ENCODE measurements at places on chromosomes 6 and 20. TPM values are rescaled to one million over a fixed set of nuclear protein-coding genes. Genes with fewer than 3 reads are reported as not detected.

DNA sequence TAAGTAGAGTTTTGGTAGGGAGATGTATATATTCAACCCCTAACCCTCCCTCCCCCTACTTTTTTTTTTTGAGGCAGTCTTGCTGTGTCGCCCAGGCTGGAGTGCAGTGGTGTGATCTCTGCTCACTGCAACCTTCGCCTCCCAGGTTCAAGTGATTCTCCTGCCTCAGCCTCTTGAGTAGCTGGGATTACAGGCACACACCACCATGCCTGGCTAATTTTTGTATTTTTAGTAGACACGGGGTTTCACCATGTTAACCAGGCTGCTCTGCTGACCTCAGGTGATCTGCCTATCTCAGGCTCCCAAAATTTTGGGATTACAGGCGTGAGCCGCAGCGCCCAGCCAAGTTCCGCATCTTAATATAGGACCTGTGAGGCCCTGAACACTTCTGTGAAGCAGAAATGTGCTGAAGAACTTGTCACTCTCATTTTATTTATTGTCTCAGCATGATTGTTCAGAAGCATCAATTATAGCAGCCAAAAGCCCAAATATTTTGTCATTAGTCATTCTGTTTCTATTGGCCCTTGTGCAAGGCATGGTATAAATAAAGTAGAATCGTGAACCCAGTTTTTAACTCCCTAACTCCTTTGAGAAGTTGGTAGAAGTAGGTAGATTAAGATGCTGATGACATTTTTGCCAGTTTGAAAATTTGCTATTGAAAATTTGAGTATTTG, 19.4 kb downstream of the DSTN start:
- no peaks in the 10 kb centered on the region for H3K27me3 ChIP-seq
- no peak overlapping the region for H3K4me3 ChIP-seq
- peak overlapping the region; percentile 50 for H3K27ac ChIP-seq
- DNase-seq, result no peak
- H3K36me3 ChIP-seq, result peaks cover 14% of the 10 kb centered on the region
- peaks cover 42% of the 10 kb centered on the region for H3K4me1 ChIP-seq

DNA sequence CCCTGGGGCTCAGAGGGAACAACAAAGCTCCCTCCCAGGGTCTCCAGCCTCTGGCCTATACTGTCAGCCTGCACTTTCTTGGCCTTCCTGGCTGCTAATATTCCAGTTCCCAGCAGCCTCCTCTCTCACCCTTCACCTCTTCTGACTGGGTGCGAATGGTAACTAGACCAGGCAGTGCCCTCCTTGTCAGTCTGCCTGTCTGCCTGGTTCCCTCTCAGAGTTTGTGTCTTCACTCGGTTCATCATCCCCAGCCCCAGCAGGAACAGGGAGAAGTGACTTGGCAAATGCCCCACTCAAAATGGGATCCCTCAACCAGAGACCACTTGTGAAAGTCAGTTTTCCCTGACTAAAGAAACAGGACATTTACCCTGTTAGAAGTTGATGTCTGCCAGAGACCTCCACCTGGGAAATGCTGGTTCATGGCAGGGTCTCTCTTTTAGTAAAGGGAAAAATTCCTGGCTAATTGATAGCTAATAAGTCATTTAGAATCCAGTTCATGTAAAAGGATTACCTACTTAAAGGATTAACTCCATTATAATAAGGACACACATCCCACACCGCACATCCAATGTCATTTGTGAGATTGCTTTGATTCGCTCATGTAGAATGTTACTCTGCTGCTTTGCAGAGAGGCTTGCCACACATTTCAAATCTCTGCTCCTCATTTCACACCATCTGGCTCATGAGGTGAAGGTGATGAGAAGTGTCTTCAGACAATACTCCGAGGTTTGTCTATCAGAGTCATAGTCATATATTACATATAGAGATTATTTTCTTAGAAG, 18.6 kb upstream of the MICB start:
- peaks cover 58% of the 10 kb centered on the region for H3K27me3 ChIP-seq
- no peak overlapping the region for H3K27ac ChIP-seq
- no peaks in the 10 kb centered on the region for H3K4me1 ChIP-seq
- no peak overlapping the region for H3K4me3 ChIP-seq

GRCh38 chr20:2652724-2653555, 508 bp downstream of the NOP56 start:
- H3K4me3 ChIP-seq, result peak overlapping the region; percentile 93
- no peak for DNase-seq
- H3K4me1 ChIP-seq, result peaks cover 9% of the 10 kb centered on the region
- no peaks in the 10 kb centered on the region for H3K27me3 ChIP-seq
- no peak overlapping the region for H3K27ac ChIP-seq

GRCh38 chr6:168180548-168181011, 101.6 kb upstream of the FRMD1 start:
- H3K4me1 ChIP-seq, result peaks cover 23% of the 10 kb centered on the region
- H3K36me3 ChIP-seq, result no peaks in the 10 kb centered on the region
- DNase-seq, result peak; percentile 60
- H3K27ac ChIP-seq, result no peak overlapping the region

- no peaks in the 10 kb centered on the region for H3K36me3 ChIP-seq
- DNase-seq, result no peak
- H3K4me1 ChIP-seq, result peaks cover 41% of the 10 kb centered on the region
- peak overlapping the region; percentile 19 for H3K27ac ChIP-seq
These were observed 113.6 kb downstream of the ARID1B start for GRCh38 chr6:156890627-156891314.

DNA sequence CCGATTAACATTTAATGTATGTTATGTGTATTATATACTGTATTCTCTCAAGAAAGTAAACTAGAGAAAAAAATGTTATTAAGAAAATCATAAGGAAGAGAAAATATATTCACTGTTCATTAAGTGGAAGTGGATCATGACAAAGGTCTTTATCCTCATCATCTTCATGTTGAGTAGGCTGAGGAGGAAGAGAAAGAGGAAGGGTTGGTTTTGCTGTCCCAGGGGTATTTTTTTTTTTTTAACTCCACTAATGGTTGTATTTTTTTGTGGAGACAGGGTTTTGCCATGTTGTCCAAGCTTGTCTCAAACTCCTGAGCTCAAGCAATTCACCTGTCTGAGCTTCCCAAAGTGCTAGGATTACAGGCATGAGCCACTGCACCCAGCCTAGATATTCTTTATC, 11.0 kb downstream of the ECT2L start:
- H3K27ac ChIP-seq, result no peak overlapping the region
- no peaks in the 10 kb centered on the region for H3K27me3 ChIP-seq
- no peaks in the 10 kb centered on the region for H3K36me3 ChIP-seq
- no peaks in the 10 kb centered on the region for H3K4me1 ChIP-seq
- no peak for DNase-seq

DNA sequence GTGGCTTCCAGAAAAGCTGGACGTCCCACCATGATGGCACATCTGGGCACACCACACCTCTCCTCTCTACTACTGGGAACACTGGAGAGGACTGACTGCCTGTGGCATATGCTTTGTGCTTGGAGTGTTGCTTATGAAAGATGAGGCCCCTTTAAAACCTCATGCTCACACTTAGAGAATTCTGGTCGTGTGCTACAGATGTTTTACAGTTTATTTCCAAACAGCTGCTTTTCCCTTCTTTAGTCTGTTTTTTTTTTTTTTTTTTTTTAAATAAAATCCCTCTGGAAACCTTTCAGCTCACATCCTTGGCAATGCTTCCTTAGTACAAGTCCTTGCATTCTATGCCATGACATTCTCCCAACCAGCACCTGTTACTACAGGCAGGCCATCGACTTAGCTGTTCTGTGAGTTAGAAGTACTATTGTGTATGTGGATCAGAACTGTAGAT, 60.3 kb downstream of the BMP6 start:
- no peaks in the 10 kb centered on the region for H3K36me3 ChIP-seq
- no peak for DNase-seq
- no peak overlapping the region for H3K27ac ChIP-seq
- H3K4me3 ChIP-seq, result no peak overlapping the region

DNA sequence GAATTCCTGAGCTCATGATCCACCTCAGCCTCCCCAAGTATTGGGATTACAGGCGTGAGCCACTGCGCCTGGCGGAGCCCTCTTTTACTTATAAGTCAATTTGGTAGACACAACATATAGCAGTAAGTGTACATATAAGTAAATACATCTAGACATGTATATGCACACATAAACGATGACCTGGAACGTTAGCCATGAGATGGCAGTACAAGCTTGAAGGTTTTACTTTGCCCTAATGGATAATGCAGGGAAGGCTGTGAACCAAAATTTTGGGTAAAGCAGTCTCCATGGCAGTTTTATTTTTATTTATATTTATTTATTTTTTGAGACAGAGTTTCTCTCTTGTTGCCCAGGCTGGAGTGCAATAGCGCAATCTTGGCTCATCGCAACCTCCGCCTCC, 2.4 kb upstream of the GNMT start:
- no peak overlapping the region for H3K4me3 ChIP-seq
- H3K27ac ChIP-seq, result no peak overlapping the region
- H3K27me3 ChIP-seq, result peaks cover 24% of the 10 kb centered on the region
- peaks cover 4% of the 10 kb centered on the region for H3K4me1 ChIP-seq
- no peak for DNase-seq
- H3K36me3 ChIP-seq, result no peaks in the 10 kb centered on the region

DNA sequence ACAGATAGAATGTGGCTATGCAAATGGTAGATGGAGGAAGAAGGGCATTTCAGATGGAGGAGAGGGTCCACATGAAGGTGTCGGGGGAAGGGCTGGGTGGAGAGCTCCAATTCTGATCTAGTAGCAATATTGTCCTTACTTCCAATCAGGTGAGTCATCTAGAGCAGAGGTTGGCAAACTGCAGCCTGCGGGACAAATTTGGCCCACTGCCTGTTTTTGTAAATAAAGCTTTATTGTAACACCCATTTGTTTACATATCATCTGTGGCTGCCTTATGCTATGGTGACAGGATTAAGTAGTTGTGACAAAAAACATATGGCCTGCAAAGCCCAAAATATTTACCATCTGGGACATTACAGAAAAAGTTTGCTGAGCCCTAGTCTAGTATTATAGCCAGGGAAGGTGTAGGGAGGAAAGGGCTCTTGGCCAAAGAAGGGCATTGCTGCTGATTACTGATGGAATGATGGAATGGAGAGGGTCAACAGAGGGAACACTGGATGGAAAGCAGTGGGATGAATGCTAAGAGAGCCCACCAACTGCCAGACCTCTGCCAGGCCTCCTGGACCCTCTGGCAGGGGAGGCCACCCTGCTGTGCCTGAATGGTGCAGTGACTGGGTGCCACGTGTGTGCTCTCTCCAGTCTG, 79.8 kb downstream of the SLC22A23 start:
- H3K27me3 ChIP-seq, result no peaks in the 10 kb centered on the region
- H3K4me3 ChIP-seq, result no peak overlapping the region
- peaks cover 6% of the 10 kb centered on the region for H3K36me3 ChIP-seq
- H3K27ac ChIP-seq, result no peak overlapping the region
- H3K4me1 ChIP-seq, result peaks cover 50% of the 10 kb centered on the region
- DNase-seq, result no peak

DNA sequence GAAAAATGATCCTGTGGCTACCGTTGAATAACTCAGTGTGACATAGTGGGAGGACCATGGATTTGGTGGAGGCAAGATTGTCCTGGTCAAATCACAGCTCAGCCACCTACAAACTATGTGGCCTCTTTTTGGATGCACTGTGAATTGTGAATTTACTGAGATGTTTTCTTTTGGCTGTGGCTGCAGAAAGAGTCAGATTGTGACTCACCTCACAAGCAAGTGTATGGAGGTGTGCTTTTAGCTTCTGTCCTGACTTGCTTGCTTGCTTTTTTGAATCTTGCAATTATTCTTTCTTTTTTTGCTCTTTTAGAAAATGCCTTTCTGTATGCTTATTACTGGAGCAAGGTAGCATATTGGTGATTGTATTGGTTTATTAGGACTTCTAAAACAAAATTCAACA, 122.9 kb upstream of the FOXO3 start:
- no peaks in the 10 kb centered on the region for H3K27me3 ChIP-seq
- H3K4me3 ChIP-seq, result no peak overlapping the region
- no peaks in the 10 kb centered on the region for H3K36me3 ChIP-seq
- DNase-seq, result no peak
- no peaks in the 10 kb centered on the region for H3K4me1 ChIP-seq
- no peak overlapping the region for H3K27ac ChIP-seq

GRCh38 chr20:46406986-46407670, 713 bp upstream of the ELMO2 start:
- no peak for DNase-seq
- peak overlapping the region; percentile 96 for H3K4me3 ChIP-seq
- H3K36me3 ChIP-seq, result no peaks in the 10 kb centered on the region
- H3K4me1 ChIP-seq, result peaks cover 29% of the 10 kb centered on the region
- H3K27me3 ChIP-seq, result peaks cover 4% of the 10 kb centered on the region

DNA sequence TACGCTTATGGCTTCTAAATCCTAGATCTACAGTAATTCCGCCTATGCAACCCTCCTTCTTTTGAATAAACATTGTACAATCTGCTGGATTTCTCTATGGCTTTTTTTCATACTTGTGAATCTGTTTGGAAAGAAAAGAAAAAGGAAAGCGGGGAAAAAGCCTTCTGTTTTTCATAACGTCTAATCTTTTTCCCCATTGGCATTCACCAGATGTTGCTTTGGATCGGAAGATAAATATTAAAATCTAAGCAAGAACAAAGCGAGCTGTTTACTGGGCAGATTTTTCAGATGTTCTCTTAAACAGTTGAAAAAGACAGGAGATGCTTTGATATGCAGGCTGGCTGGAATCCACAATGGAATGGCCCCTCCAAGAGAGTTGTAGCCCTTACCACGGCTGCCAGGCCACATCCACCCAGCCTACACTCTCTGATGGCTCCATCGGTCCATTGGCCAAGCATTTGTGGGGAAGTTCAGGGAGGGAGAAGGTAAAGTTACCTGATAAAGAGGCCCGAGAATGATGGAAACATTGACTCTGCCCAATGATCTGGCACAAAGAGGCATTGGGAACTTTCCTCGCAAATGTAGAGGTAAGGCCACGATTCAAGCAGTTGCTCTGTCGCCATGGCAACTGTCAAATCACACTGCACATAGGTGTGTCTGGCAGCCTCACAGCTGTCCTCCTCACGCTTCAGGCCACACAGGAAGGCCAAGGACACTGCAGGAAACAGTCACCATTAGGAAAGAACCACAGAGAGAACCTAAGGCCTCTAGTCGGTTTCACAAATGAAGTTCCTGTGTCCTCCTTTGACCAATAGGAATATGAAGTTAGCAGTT, 70.3 kb downstream of the PKHD1 start:
- H3K27ac ChIP-seq, result no peak overlapping the region
- DNase-seq, result no peak
- H3K27me3 ChIP-seq, result peaks cover 1% of the 10 kb centered on the region
- H3K4me3 ChIP-seq, result no peak overlapping the region
- H3K4me1 ChIP-seq, result no peaks in the 10 kb centered on the region
- H3K36me3 ChIP-seq, result no peaks in the 10 kb centered on the region

- peaks cover 11% of the 10 kb centered on the region for H3K36me3 ChIP-seq
- no peak overlapping the region for H3K27ac ChIP-seq
- no peak overlapping the region for H3K4me3 ChIP-seq
- DNase-seq, result no peak
- H3K4me1 ChIP-seq, result no peaks in the 10 kb centered on the region
These were observed 39.5 kb downstream of the AHI1 start for GRCh38 chr6:135458051-135458450.

The HLA-E gene
- 50.8 TPM for total RNA-seq

The SCRT2 gene
- not detected for total RNA-seq

The NHLRC1 gene
- total RNA-seq, result 3.5 TPM

The HLA-DRA gene
- 2.1 TPM for total RNA-seq
